ENCODE measurements at places on chromosomes 4 and X.

- DNase-seq: no peak
Measured at GRCh38 chr4:124019749-124020549, 623.4 kb downstream of the SPRY1 start.

GRCh38 chr4:55398461-55398860, 2.7 kb downstream of the TMEM165 start:
- no peak for DNase-seq

DNA sequence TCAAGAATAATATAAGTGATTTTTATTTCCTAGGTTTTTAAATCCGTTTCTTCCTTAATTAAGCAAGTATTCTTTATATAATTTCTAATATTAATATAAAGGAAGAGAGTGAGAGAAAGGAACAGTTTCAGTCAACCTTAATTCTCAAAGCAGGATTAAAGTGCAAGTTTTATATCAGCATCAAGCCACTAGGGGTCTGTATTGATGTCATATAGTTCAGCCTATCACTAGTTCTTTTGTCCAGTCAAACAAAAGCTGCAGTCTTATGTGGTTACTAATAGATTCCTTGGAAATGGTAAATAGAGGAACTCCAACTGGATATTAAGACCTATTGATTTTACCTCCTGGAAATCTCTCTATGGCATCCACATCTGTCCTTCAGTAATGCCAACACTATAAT, 82.0 kb downstream of the NAP1L3 start:
- DNase-seq: no peak

- no peak for DNase-seq
Measured at GRCh38 chr4:86950831-86951525, 16.2 kb downstream of the AFF1 start.

GRCh38 chrX:13223868-13224567, 95.8 kb downstream of the ATXN3L start:
- DNase-seq: peak; percentile 89

- no peak for DNase-seq
Measured at GRCh38 chr4:152965611-152966010, 29.5 kb downstream of the FHDC1 start.

GRCh38 chr4:58587856-58588255, 1477.7 kb upstream of the IGFBP7 start:
- DNase-seq: no peak

- no peak for DNase-seq
Measured at GRCh38 chrX:137916090-137916746, 350.3 kb downstream of the ZIC3 start.

- no peak for DNase-seq
Measured at GRCh38 chr4:39635023-39635422, 3.6 kb downstream of the SMIM14 start.

GRCh38 chr4:15035159-15035558, 32.9 kb downstream of the CPEB2 start:
- DNase-seq: no peak

- no peak for DNase-seq
Measured at GRCh38 chr4:185565696-185566095, 30.4 kb upstream of the PDLIM3 start.

- peak; percentile 26 for DNase-seq
Measured at GRCh38 chr4:170138580-170139194, 48.9 kb upstream of the AADAT start.

GRCh38 chrX:55521687-55522086, 32.0 kb upstream of the USP51 start:
- no peak for DNase-seq

GRCh38 chr4:146214238-146214637, at the start of gene REELD1:
Gene REELD1, plus strand, starts transcription at chr4:146214538. Its CDS starts 2,415 bp downstream, at chr4:146216953.
- no peak for DNase-seq

GRCh38 chrX:106283841-106284240, 115.7 kb downstream of the PWWP3B start:
- DNase-seq: no peak

DNA sequence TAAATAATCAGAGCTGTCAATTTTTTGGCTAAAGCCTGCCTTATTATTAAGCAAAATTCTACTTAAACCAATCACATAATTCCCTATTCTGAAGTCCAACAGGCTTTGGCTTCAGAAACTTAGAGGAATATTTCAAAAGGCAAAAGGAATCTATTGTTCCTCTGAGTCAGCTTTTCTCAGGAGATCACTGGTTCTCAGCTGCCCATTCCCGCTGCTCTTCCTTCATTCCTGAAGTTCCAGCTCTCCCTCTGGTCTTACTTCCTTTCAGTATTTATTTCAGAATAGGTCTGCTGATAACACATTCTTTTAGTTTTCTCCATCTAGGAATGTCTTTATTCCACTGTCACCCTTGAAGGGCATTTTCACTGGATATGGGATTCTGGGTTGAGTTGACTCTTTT, 133.7 kb downstream of the SOWAHB start:
- no peak for DNase-seq

DNA sequence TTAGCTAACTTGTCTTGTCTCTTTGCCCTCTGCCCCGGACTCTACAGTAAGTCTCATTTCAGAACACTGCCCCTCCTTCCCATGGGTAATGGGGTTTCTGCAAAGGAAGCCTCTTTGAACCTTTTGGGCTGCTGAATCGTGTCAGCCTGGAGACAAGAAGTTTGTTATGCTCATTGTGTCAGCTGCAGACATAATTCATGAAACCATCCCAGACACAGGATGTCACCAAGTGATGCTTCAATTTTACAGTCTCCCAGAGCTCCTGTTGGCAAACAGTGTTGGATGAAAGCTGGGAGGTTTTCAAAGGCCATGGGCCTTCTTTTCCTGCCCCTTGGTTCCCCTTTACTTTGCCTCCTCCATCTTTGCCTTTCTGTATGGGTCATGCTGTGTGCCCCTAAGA, 223.1 kb upstream of the TAPT1 start:
- DNase-seq: no peak

GRCh38 chr4:37758226-37758625, 68.3 kb upstream of the PGM2 start:
- peak; percentile 22 for DNase-seq

DNA sequence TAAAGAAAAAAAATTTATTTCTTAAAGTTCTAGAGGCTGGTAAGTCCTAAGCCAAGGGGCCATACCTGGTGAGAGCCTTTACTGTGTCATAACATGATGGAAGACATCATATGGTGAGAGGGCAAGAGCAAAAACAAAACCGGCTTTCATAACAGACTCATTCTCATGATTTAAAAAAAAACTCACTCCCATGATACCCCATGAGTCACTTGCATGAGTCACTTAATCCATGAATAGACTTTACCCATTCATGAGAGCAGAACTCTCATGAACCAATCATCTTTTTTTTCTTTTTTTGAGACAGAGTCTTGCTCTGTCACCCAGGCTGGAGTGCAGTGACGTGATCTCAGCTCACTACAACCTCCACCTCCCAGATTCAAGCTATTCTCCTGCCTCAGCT, 369.7 kb upstream of the DIAPH2 start:
- DNase-seq: no peak

- DNase-seq: no peak
Measured at GRCh38 chr4:127155116-127155515, 477.6 kb upstream of the INTU start.

DNA sequence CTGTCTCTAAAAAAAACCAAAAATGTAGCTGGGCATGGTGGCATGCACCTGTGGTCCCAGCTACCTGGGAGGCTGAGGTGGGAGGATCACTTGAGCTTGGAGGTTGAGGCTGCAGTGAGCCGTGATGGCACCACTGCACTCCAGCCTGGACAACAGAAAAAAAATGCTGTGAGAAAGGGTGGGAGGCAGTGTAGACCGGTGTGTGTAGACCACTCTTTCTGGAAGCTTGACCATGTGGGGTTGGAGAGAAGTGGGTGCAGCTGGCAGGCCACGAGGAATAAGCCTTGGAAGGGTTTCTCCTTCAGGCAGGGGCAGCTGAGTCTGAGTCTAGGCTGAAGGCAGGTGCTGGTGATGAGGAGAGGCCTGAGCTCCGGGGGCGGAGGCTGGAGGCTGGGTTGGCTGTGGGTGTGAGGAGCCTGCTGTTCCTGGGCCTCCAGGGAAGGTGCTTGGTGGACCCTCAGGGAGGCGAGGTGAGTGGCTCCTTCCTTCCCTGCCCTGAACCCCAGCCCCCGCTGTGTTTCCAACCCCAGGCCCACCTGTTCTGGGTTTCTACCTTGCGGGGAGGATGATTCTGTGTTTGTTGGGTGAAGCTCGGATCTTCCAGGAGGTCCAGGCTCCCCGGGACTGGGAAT, 9.3 kb upstream of the TBC1D14 start:
- no peak for DNase-seq

GRCh38 chrX:155235891-155236290, 19.6 kb downstream of the VBP1 start:
- DNase-seq: no peak

- DNase-seq: no peak
Measured at GRCh38 chrX:44747317-44747716, 96.5 kb upstream of the DUSP21 start.

DNA sequence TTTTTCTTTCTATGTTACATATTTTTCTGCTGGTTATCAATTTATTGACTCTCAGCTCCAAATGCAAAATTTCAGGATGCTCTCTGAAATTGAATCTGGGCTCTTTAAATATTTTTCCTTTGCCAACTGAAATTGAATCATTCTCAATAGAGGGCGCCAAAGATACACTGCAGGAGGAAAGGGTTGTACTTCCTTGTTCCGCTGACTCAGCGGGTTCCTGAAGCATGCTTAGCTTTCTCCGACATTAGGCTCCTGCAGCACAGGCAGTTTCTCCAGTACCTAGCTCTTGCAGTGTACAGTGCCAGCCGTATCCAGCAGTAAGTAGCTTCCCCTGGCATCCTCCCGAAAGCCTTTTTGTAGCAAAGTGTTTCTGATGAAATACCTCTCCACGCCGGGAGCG, 28.8 kb upstream of the CFAP47 start:
- no peak for DNase-seq

DNA sequence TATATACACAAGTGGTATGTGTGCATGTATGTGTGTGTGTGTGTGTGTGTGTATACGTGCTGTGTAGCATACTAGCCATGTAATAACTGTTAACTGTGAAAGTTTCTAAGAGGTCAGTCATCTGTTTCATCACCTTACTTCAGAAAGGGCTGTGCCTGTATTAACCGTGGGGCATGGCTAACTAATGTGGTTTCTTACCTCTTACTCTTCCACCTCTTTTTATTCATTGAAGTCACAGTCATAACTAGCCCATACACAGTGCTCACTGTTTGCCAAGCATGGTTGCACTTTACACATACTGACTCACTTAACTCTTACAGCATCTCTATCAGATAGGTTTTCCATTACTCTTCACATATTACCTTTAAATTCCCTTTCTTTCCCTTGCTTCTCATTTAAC, 23.7 kb upstream of the LRAT start:
- DNase-seq: no peak

GRCh38 chr4:75698162-75698962, 25.2 kb upstream of the G3BP2 start:
- DNase-seq: no peak

- DNase-seq: no peak
Measured at GRCh38 chr4:73452953-73453700, 17.1 kb downstream of the AFP start.

- no peak for DNase-seq
Measured at GRCh38 chrX:103376979-103377324, 614 bp downstream of the BEX3 start.

- no peak for DNase-seq
Measured at GRCh38 chr4:55087009-55087912, 38.1 kb downstream of the KDR start.

GRCh38 chrX:106718709-106719108, 7.8 kb upstream of the RNF128 start:
- DNase-seq: no peak

DNA sequence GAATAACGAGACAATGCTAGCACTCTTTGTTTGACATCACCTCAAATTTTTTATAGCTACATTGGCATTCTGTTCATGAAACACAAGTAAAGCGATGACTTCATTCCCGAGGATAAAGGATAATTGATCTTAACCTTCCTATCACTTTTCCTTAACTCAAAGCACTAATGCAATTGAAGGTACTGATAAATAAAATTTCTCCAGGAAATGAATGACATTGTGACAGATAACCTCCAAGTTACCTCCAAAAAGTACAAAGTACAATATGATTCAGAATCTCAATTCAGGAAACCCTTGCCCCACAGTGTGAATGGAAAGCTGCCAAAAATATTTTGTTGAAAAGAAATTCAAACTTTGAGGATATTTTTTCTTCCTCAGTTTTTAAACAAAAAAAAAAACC, 1.8 kb downstream of the PRSS12 start:
- no peak for DNase-seq

GRCh38 chrX:124332481-124333424, at the start of gene TEX13D:
Gene TEX13D, plus strand, starts transcription at chrX:124332660. Its CDS starts 258 bp downstream, at chrX:124332918.
- no peak for DNase-seq

DNA sequence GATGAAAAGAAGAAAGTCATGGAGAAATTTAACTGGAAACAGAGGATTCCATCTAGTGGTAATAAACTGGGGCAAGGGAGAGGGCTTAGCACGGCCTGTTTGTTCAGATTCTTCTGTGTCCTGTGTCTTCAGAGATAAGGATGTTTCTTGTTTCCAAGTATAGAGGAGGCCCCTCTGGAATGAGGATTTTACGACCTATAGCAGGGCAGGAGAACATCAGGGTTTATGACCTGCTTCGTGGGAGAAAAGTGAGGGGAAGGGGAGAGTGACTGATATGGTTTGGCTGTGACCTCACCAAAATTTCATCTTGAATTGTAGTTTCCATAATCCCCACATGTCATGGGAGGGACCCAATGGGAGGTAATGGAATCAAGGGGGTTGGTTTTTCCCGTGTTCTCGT, 93.0 kb upstream of the LDB2 start:
- no peak for DNase-seq

GRCh38 chr4:42132099-42132498, 20.4 kb downstream of the BEND4 start:
- no peak for DNase-seq

DNA sequence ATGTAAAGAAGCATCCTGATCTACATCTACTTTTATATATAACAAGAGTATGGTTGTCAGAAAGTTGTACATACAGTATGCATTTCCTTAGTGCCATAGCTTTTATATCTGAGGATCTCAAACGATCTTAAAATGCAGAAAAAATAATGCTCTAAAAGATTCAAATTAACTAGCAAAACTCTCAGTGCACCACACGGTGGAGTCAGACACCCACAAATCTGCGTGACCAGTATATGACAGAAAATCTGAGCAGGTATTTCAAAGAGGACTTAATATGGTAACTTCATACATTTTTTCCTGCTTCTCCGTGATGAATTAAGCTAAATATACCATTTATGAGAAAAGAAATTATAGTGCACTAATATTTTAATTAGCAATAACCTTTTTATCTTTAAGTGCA, 803.0 kb downstream of the DMD start:
- DNase-seq: no peak

GRCh38 chr4:180219080-180219479, 2024.1 kb upstream of the TENM3 start:
- no peak for DNase-seq

DNA sequence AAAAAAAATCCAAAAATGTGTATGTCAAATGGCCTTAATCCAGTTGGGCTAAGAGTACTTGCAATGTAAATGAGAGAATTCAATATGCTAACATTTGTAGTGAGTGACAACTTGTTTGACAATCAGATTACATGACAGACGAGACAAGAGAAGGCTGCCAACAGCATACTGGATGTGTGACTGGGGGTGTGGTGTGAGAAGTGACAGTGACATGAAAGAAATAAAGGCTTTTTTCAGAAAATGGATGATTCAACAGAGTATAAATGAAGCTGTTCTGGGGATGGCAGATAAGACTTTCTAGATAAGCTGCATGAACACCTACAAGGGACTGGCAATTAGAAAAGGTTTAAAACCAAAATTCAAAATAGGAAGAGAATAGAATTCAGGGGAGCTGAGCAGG, 143.4 kb downstream of the CENPC start:
- no peak for DNase-seq

All from pulmonary artery endothelial cell (primary cell).